NCI-H524 treated with DMSO at 0.1 percent for 48 hours (cell line): ENCODE measurements at places on chromosomes 2 and 18.

DNA sequence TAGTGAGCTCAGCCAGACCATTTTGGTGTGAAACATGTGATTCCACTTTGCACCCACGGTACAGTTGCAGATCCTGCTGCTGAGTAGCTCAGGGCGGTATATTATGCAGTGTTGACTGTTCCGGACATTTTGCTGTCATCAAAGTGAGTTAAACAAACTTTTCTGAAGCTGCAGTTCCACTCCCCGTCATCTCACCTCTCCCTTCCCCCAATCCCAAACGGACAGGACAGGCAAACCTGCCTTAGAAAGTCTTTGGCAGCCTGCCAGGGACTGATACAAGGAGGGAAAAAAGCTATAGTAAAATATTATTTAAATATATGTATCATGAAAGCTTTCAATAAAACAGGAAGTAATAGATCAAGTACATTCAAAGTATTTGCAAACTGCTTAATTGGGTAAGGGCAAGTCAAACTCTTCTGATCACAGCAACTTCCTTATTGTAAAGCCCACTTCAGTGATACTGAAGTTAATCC, 35.5 kb upstream of the SP5 start:
- peak; percentile 52 for DNase-seq

- no peak for DNase-seq
Observed at GRCh38 chr2:223005496-223005895, 46.5 kb upstream of the KCNE4 start.

GRCh38 chr18:25544546-25545287, 192.8 kb upstream of the ZNF521 start:
- no peak for DNase-seq

GRCh38 chr2:85990084-85990483, 101.3 kb upstream of the ST3GAL5 start:
- DNase-seq: no peak

GRCh38 chr2:189465076-189465475, 23.8 kb downstream of the WDR75 start:
- DNase-seq: no peak

DNA sequence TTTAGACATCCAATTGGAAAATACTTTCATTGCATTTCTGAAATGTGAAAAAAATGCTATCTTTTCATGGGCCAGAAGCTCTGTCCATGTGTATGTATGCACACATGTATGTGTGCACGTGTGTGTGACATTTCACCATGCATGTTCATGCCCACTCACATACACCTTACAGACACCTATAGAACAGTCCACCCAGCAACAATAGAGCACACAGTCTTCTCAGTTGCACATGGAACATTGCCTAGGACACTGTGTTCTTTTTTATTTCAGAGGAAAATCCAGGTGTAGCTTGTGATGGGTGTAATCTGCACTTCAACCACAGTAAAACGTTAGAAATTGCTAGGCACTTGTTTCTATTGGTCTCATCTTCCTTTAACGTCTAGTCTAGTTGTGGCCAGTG, 114.8 kb upstream of the RGPD4 start:
- no peak for DNase-seq

DNA sequence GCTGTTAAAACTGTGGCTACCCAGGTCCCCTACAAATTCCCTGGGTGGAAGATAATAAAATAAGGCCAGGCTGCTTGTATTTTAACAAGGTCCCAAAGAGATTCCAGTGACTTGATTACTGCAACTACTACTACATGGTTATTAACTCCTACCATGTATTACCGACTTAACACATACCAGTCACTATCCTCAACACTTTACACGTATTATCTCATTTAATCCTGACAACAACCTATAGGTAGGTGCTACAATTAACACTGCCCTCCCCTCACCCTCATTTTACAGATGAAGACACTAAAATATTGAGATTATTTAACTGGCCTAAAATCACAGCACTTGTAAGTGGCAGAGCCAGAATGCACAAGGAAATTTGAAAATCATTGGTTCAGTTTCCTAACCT, 5.4 kb downstream of the CLASP1 start:
- DNase-seq: no peak

DNA sequence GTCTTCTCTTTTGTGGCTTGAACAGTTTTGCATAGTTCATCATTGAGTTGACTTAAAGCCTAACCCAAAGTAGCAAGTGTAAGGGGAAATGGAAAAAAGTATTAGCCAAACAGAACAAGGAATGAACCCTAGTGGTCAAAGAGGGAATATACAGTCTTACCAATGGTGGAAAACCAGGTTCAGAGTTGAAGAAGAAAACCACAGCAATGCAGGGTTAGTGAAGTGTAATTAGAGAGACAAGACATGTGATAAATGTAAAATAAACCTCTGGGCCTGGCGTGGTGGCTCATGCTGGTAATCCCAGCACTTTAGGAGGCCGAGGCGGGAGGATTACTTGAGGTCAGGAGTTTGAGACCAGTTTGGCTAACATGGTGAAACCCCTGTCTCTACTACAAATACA, 2.4 kb downstream of the TTN start:
- DNase-seq: no peak

- no peak for DNase-seq
Observed at GRCh38 chr2:153601812-153602211, 123.2 kb upstream of the RPRM start.

- DNase-seq: no peak
Observed at GRCh38 chr2:33314541-33314940, 161.9 kb upstream of the RASGRP3 start.

DNA sequence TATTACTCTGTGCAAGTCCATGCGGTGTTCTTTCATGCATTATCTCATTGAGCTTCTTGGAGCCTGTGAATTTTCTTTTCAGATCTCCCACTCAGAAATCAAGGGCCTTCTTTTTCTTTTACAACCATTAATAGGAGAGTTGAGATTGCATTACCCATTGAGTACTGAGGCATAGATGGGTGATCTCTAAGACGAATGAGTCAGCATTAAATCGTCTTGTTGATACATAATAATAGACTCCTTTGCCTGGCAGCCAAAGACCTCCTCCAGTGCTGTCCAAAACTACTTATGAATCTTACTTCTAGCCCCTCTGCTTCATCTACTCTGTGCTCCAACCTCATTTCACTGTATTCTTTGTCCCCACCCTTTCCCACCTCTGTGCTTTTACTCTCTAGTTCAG, 180.5 kb downstream of the AGPS start:
- DNase-seq: no peak

DNA sequence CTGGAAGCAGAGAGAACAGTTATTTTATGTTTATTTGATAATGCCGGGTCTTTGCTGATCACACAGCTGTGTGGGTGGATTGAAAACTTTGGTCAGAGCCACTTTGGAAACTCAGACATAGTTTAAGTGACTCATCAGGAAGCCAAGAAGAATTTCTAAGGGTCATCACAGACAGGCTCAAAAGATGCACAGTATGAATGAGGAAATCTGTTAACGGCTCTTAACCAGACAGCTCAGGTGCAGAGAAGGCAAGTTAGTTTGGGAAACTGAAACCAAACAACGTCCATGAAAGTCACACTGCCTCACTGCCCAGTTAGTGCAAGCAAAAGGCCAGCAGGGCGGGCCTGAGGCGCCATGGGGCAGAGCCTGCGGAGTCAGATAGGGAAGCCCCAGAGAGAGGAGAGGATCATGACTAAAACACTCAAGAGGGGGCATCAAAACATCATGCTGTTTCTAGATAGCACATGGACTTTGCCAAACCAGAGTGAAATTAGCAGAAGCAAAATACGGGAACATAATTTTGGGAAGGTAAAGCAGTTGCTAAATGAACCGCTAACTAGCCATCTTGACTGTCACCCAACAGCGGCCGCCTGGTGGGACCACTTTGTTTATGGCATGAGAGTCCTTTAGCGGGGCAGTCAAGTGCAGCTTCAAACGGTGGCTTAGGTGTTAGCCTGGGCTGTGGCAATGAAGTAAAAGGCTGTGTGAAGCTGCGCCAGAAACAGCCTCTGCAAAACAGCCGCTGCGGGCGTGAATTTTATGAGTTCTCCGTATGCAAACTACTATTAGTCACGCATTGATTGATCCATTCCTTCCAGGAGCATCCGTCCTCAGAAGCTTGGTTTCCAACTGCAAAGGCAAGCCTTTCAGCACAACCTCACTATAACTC, 101.2 kb downstream of the KCTD18 start:
- no peak for DNase-seq

- no peak for DNase-seq
Observed at GRCh38 chr2:56118474-56118873, 65.3 kb upstream of the CCDC85A start.

DNA sequence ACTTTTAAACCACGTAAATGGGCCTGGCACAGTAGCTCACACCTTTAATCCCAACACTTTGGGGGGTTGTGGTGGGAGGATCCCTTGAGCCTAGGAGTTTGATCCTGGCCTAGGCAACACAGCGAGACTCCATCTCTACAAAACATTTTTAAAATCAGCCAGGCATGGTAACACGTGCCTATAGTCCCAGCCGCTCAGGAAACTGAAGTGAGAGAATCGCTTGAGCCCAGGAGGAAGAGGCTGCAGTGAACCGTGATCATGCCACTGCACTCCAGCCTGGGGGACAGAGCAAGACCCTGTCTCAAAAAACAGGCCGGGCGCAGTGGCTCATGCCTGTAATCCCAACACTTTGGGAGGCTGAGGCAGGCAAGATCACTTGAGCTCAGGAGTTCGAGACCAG, 12.2 kb downstream of the ROCK1 start:
- no peak for DNase-seq

GRCh38 chr2:226873051-226873620, 37.3 kb downstream of the RHBDD1 start:
- DNase-seq: no peak

DNA sequence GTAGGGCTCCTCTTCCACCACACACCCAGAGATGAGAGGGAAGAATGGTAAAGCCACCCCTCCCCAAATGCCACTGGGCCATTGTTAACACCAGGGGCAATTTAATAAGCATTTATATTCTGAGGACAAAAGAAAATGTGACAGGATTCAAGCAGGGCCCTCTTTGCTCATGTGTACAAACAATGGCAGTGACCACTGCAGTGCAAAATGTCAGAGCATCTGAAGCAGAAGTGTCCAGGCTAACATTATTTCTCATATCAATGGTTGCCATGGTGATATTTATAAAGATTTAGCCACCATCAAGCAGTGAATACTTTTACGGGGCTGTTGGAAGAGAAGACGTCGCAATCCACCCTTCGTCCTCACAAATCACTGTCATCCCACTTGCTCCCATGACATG, 10.8 kb upstream of the EPB41L3 start:
- DNase-seq: no peak

DNA sequence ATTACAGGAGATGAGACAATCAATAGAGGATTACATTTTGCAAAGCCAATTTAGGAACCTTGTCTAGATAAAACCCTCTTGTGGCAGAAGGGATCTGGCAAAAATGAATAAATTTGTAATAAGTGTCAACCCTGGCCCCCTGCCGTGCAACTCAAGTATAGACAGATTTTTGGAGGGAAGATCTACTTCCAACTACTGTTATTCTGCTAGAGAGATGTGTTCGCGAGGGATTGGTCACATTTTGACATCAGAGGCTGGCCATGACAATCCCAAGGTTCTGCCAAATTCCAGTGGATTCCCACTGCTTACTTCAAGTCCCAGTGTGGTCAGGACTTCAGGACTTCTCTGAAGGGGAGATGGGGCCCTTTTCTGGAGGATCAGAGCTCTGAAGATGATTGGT, 192.6 kb downstream of the SH3RF3 start:
- DNase-seq: no peak

- DNase-seq: no peak
Observed at GRCh38 chr2:63817382-63817781, 24.3 kb upstream of the UGP2 start.

DNA sequence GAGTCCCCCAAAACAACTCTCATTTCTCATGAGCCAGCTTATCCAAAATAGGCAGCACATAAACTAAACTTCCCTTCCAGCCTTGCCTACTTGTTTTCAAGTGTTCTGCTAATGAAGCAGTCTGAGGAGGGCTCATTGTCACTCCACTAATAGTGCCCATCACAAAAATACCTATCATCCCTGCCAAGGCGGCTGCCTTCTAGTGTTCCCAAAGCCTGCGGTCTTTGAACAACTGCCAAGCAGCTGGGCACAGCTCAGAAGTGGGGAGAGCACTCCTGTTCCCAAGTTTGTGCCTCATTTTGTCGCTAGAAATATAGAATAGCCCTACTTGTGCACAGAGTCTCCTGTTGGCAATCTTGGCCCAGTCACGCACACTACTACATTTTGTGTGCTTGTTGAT, 50.3 kb downstream of the DTNA start:
- no peak for DNase-seq
